Stimulated activated CD4-positive, alpha-beta T cell treated with anti-CD3 and anti-CD28 coated beads, Interleukin-12 subunit alpha, Interleukin-12 subunit beta, amount 100 ng/mL, for 48 hours (primary cell): ENCODE measurements at places on chromosomes 2 and 18.

DNA sequence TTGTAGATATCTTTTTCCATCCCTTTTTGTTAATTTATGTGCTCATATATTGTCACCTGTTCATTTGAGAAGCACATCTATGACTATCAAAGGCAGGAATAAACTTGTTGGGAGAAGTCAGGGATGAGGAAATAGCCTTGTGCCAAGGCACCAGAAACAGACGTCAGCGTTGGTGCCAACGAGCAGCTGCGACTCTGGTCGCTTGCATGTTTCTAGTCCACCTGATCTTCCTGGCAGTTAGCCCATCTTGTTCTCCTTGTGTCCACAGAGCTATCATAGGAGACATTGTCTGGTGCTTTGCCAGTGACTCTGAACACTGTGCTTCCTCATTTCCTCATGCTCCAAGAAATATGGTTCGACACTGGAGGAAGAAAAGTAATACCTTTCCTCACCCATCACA is 374.4 kb downstream of the PTPRM start:
- DNase-seq, result no peak

DNA sequence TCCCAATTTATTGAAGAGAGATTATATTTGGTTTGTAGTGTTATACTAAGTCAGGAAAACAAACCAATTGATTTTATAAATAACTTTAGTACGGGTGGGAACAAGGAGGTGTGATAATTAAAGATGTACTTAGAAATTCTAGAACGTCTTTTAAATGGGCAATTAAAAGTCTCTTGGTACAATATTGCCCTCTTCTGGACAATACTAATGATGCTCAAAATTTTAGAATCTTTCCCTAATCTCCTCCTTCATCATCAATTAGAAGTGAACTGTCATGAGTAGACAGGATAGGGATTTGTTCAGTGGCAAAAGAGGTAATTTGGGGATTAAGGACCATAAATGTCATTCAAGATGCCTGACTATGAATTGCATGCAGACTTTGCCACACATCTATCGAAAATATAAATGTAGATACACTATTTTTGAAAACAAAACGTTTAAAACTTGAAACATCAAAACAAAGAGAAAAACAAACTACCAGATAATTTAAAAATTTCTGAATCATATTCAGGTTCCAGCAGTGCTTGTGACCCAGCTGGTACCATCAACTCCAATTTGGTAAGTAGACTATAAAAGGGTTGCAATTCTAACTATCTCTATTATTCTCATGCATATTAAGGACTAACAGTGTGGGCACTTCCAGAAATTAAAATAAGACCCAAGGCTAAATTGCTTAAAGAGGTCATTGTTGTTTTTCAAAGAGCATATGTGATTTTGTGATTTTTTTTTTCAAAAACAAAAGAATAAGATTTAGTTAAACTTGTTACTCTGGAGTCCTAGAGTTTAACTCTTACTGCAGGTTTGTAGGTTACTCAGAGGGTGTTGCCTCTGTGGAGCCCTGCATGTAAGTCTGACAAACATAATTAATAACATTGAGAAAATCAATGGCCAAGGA is 123.5 kb downstream of the LAMA3 start:
- DNase-seq, result no peak

- no peak for DNase-seq
Observed at GRCh38 chr2:28326469-28326805, 66.2 kb upstream of the FOSL2 start.

GRCh38 chr2:174280596-174280995 is 32.3 kb upstream of the OLA1 start:
- DNase-seq, result no peak

DNA sequence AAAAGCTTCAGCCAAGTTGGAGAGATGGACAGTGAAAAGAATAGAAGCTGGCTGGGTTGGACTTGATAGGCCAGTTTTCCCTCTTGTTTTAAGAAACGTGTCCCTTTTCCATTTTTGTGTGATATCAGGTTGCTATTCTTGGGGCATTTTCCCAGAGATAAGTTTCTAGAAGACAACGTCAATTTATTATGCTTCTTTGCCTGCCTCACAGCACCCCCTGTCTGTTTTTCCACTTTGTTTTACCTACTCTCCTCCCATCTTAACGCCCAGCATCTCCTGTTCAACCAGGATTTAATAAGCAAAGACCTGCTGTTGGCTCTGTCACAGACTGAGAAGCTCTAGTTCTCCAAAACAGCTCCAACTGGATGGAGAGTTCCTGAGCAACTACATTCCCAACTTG is 317.8 kb upstream of the ZNF521 start:
- DNase-seq, result no peak

GRCh38 chr2:108428286-108429009 is 20.6 kb upstream of the GCC2 start:
- DNase-seq, result no peak

DNA sequence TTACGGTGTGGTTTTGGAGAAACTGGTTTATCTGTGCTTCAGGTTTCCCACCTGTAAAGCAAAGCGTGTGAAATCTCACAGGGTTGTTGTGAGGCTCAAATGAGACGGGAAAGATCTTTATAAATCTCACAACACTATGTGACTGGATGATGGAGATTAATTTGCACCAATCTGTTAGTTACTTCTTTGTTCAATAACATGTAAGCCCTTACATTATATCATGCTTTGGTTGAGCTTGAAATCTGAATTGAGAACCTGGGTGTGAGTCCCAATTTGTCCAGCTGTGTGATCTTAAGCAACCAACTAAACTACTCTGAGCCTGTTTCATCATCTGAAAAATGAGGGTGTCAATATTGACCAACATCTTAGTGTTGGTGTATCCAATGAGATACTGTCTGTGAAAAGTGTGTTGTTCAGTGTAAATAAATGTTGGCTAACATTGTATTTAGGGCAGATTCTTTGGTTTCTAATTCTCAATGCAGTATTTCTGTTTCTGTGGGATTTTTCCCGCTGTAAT is 741 bp upstream of the GCKR start:
- DNase-seq, result no peak

DNA sequence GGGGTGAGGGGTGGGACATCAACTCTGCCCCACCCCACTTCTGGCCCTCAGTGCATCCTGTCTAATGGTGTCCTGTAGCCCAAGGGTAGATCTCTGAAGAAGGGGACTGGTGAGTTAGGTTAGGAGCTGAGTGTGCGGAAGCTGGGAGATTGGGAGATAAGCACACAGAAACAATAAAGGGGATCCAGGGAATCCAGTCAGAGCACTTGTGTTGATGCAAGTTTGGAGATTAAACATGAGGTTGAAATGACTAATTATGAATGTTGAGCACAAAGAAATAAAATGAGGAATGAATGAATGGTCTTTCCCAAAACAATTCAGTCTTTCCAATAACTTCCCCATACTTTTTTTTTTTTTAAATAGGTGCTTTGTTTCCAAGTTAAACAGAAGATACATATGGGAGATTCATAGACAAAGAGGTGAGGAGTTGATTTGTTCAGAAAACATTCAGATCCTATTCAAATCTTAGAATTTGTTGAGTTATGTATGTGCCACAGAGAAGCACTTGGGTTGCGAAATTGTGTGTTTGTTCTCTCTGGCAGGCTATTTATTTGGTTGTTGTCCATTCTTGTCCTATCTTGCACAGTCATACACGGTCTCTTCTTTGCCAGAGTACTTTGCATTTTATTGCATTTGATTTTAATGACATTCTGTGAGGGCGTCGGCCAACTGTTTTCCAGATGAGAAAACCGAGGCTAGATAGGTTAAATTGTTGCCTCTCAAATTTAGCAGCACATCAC is 31.6 kb upstream of the NABP1 start:
- no peak for DNase-seq

GRCh38 chr2:207252979-207253645 is 87.4 kb upstream of the KLF7 start:
- DNase-seq, result no peak

DNA sequence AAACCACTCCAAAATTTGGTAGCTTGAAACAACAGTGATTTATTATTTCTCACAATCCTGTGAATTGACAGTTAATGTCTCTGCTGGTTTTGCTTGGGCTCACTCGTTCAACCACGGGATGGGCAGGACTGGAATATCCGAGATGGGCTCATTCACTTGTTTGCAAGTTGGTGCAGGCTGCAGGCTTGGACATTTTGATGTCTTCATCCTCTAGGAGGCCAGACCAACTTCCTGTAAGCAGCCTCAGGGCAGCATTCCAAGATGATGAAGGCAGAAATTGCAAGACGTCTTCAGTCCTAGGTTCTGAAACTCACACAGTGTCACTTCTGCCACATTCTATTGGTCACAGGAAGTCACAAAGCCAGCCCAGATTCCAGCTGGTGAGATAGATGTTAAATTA is 47.1 kb downstream of the GPR39 start:
- no peak for DNase-seq

GRCh38 chr2:101294861-101295260 is 13.6 kb downstream of the RNF149 start:
- DNase-seq, result no peak

GRCh38 chr18:45439851-45440645 is 175.2 kb upstream of the SLC14A2 start:
- no peak for DNase-seq
